Lower lobe of right lung (tissue), 2 donors: ENCODE measurements at places on chromosomes 1 and 21. TPM values are rescaled to one million over a fixed set of nuclear protein-coding genes. Genes with fewer than 3 reads are reported as not detected.

DISP3 gene
- total RNA-seq, result 0.12 TPM

AUNIP gene
- total RNA-seq, result not detected

DCST1 gene
- not detected for total RNA-seq

ROR1 gene
- 15.8 TPM for total RNA-seq

CD244 gene
- 4.5 TPM for total RNA-seq

TNFRSF8 gene
- 2.7 TPM for total RNA-seq

GJC2 gene
- 6.0 TPM for total RNA-seq

LYST gene
- 72.4 TPM for total RNA-seq

TEDDM1 gene
- total RNA-seq, result not detected

CHODL gene
- not detected for total RNA-seq

PRELP gene
- total RNA-seq, result 47.5 TPM

LRRC7 gene
- total RNA-seq, result not detected

NID1 gene
- 46.6 TPM for total RNA-seq

NR1I3 gene
- total RNA-seq, result not detected

HSD3B2 gene
- total RNA-seq, result not detected

CHI3L1 gene
- 22.2 TPM for total RNA-seq

MYCL gene
- 3.9 TPM for total RNA-seq

PFDN2 gene
- 46.2 TPM for total RNA-seq

MR1 gene
- 61.4 TPM for total RNA-seq

NPHS2 gene
- not detected for total RNA-seq

NUDT4B gene
- total RNA-seq, result not detected

FCGR3B gene
- 50.1 TPM for total RNA-seq

TCHH gene
- 0.15 TPM for total RNA-seq

NCF2 gene
- 211 TPM for total RNA-seq

FALEC gene
- total RNA-seq, result not detected

PTGER3 gene
- total RNA-seq, result 1.9 TPM

TFF1 gene
- total RNA-seq, result not detected

PLD5 gene
- total RNA-seq, result 0.21 TPM

IQCC gene
- 2.0 TPM for total RNA-seq

COL6A1 gene
- total RNA-seq, result 148 TPM

ZNF684 gene
- total RNA-seq, result 3.0 TPM

ITGB2 gene
- total RNA-seq, result 468 TPM

CELA2B gene
- total RNA-seq, result not detected

DNAJC6 gene
- 10.5 TPM for total RNA-seq

KIF14 gene
- 0.44 TPM for total RNA-seq

MEGF6 gene
- total RNA-seq, result 57.1 TPM

TSPAN1 gene
- total RNA-seq, result 68.9 TPM

PPIAL4G gene
- not detected for total RNA-seq

CD52 gene
- 541 TPM for total RNA-seq

CSF3R gene
- total RNA-seq, result 214 TPM

CFAP57 gene
- total RNA-seq, result 4.1 TPM

EMC1 gene
- total RNA-seq, result 39.2 TPM

ERICH3 gene
- 8.1 TPM for total RNA-seq

PTCH2 gene
- total RNA-seq, result 1.0 TPM

TCHHL1 gene
- total RNA-seq, result not detected

CCDC185 gene
- total RNA-seq, result not detected

SRSF11 gene
- 143 TPM for total RNA-seq

CHIA gene
- total RNA-seq, result 10.9 TPM

FCRL3 gene
- 1.2 TPM for total RNA-seq
